Cerebellar nuclear complex (tissue), 1 donor: ENCODE measurements at places on chromosomes 16 and 17.

DNA sequence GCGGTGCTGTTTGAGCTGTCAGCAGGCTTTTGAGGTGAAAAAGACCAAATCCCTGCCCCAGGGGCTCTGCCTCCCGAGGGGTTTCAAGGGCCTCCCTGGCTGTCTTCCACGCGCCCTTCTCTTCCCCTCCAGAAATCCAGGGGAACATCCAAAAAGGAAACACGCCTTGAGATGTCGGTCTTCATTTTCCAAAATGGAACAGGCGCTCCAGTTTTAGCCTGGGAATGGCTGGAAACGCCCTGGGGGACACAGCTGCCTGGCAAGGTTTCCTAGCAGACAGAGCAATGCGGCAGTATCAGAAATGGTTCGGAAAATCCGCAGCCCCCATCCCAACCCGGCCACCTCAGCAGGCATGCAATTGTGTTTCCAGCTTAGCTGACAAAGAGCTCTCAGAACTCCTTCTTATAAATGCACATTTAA, 16.6 kb upstream of the LITAF start:
- DNase-seq = no peak

- DNase-seq = no peak
Measured at GRCh38 chr16:19595043-19595767, 39.7 kb downstream of the VPS35L start.

- DNase-seq = no peak
Measured at GRCh38 chr16:74747716-74748615, 26.7 kb downstream of the FA2H start.

- no peak for DNase-seq
Measured at GRCh38 chr17:74779948-74780400, 3.8 kb upstream of the NAT9 start.

DNA sequence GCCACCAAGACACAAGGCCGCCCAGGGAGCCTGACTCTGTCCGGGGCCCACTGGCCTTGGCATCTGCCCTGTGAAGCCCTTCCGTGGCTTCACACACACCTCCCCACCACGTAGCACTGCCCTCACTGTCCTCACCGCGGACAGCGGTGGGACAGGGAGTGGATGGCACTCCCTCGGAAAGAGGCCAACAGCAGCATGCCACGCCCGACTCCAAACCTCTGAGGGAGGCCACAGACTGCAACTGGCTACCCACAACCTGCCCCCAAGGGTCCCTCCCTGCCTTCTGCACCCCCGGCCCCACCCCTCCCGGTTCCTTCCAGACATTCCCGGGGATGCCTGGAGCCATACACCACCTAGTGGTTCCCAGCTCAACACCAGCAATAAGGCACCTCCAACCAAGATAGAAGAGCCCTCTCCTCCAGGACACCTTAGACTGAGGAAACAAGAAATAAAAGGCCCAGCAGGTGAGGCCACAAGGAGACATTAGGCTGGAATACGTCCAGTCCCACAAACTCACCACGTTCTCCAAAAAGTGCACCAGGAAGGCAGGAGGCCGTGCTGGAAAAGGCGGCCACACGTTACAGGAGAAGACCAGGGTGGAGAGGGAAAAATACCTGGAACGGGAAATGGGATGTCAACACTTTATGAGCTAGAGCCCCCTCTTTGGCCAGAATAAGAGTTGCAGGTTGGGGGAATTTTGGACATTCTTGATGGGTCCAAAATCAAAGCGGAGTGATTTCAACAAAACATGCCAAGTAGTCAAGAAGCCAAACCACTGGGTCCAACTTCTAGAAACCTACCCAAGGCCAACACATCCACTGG, 310.0 kb downstream of the SOX9 start:
- DNase-seq = no peak
